ENCODE measurements at places on chromosomes 12 and 14. TPM values are rescaled to one million over a fixed set of nuclear protein-coding genes. Genes with fewer than 3 reads are reported as not detected.

- no peak overlapping the region for H3K4me3 ChIP-seq
- H3K27me3 ChIP-seq: no peaks in the 10 kb centered on the region
- DNase-seq: no peak
Measured at GRCh38 chr12:4169531-4169930, 104.0 kb upstream of the CCND2 start.

DNA sequence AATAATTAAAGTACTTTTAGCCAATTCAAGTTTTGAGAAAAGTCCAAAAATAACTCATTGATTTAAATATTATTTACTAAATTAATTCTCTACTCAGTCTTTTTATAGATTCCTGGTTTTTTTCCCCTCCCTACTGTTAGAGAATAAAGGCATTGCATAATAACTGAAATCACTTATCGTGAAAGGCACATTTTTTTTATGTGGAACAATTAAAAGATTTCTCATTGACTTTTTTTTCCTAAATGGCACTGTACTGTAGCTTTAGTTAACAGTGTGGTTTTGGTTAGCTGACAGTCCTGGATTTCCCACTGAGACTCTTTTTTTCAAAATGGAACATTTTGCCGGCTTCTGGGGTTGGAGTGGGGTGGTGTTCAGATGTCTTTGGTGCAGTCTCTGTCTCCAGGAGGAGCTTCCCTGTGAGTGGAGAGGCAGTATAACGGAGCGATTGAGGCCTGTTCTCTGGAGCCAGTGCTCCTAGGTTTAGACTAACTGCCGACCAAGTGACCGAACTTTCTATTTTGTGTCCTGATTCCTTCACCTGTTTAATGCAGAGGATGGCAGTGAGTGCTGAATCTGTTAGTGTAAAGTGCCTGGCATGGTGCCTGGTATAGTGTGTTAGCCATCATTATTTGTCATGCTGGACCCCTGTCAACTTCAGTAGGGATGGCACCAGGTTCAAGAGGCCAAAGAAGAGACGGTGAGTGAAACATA lies 117.7 kb downstream of the ADCK1 start:
- H3K27me3 ChIP-seq: no peaks in the 10 kb centered on the region
- no peak overlapping the region for H3K4me3 ChIP-seq
- H3K4me1 ChIP-seq: no peaks in the 10 kb centered on the region
- DNase-seq: no peak
- no peak overlapping the region for H3K27ac ChIP-seq
- no peaks in the 10 kb centered on the region for H3K36me3 ChIP-seq

The TMCC3 gene
- 2.1 TPM for total RNA-seq

The KRT73 gene
- total RNA-seq: not detected

- H3K36me3 ChIP-seq: no peaks in the 10 kb centered on the region
- H3K4me3 ChIP-seq: no peak overlapping the region
- H3K4me1 ChIP-seq: peaks cover 5% of the 10 kb centered on the region
Measured at GRCh38 chr14:104982548-104983230, 2.9 kb upstream of the CLBA1 start.

DNA sequence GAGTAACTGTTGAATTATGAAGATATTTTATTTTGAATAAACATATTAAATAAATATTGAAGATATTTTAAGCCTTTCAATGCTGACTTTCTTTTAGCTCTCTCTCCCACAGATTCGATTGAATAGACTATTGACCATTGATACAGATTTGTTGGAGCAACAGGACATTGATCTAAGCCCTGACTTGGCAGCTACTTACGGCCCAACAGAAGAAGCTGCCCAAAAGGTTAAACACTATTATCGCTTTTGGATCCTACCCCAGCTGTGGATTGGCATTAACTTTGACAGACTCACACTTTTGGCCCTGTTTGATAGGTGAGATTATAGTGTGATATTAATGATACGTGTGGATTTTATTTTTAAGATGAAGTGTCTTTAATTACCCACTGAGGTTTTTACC lies 105.6 kb downstream of the PCNX1 start:
- peaks cover 12% of the 10 kb centered on the region for H3K4me1 ChIP-seq
- no peak overlapping the region for H3K4me3 ChIP-seq
- DNase-seq: no peak
- no peaks in the 10 kb centered on the region for H3K27me3 ChIP-seq
- no peaks in the 10 kb centered on the region for H3K36me3 ChIP-seq
- no peak overlapping the region for H3K27ac ChIP-seq

DNA sequence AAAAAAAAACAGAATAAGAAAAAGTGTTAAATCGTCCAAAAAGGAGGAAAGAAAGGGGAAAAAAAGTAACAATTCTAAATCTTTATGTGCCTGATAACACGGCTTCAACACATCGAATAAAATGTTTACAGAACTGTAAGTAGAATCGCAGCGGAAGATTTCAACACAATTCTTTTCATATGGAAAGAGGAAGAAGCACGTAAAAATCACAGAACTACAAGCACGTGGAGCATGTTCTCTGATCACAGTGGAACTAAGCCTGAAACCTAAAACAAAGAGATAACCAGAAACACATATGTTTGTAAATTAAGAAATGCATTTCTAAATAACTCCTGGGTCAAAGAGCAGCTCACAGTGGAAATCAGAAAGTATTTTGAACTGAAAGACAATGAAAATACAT lies 8.7 kb downstream of the CLEC7A start:
- no peaks in the 10 kb centered on the region for H3K27me3 ChIP-seq
- no peaks in the 10 kb centered on the region for H3K36me3 ChIP-seq
- no peaks in the 10 kb centered on the region for H3K4me1 ChIP-seq
- H3K4me3 ChIP-seq: no peak overlapping the region
- peak overlapping the region; percentile 35 for H3K27ac ChIP-seq

The INSM2 gene
- not detected for total RNA-seq

GRCh38 chr12:105420659-105421240 lies 90.3 kb downstream of the C12orf75 start:
- H3K4me3 ChIP-seq: no peak overlapping the region
- no peaks in the 10 kb centered on the region for H3K27me3 ChIP-seq
- H3K36me3 ChIP-seq: no peaks in the 10 kb centered on the region
- H3K27ac ChIP-seq: no peak overlapping the region

- no peaks in the 10 kb centered on the region for H3K4me1 ChIP-seq
- no peaks in the 10 kb centered on the region for H3K36me3 ChIP-seq
- no peak for DNase-seq
- no peak overlapping the region for H3K4me3 ChIP-seq
- no peak overlapping the region for H3K27ac ChIP-seq
Measured at GRCh38 chr12:7096006-7096932, 4.0 kb upstream of the C1R start.

DNA sequence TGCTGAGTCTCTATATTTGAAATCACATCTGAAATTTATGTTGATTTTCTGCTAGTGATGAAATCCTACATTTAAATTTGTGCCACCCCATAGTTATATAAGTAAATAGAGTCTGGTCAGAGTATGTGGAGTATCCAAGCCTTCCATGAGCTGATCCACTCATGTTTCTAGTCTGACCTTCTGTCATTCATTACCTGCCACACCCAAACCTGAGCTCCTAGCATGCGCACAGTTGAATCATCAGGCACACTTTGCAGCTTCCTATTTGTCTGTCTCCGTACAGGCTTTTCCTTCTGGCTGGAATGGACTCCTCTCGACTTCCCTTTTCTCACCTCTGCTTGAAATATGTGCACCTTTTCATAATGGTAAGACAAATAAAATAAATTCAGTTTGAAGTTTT lies 45.3 kb upstream of the LRIG3 start:
- H3K4me3 ChIP-seq: no peak overlapping the region
- no peak overlapping the region for H3K27ac ChIP-seq
- no peaks in the 10 kb centered on the region for H3K36me3 ChIP-seq

DNA sequence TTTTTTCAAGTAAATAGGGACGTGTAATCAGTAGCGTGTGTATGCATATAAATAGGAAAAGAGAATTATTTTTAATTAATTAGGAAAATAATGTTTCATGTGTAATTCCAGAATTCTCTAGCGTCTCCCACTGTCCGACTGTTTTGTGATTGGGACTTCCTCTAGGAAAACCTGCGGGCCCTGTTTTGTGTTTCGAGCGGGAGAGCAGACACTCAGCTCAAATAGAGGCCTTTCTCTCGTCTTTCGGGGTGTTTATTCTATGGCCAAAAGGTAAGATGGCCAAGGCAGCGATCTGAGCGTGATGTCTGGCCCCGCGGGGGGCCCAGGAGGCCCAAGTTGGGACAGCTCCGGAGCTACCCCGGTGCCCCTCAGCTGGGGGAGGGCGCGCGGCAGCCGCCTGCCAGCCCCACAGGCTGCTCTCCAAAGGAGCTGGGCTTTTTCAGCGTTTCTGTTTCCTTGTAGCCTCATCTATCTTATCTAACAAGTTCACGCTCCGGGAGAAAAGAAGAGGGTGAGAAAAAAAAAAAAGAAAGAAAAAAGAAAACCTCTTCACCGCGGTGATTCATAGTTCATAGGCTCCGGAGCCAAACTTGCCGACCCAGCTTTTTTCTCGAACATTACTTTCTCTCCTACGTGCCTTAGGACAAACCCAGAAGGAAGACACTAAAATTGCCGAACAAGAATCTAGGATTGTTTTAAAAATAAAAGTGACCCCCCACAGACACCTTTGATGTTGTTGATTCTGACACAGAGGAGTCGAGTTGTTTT lies 7.5 kb upstream of the FOXG1 start:
- DNase-seq: no peak
- no peak overlapping the region for H3K4me3 ChIP-seq
- H3K36me3 ChIP-seq: no peaks in the 10 kb centered on the region
- no peaks in the 10 kb centered on the region for H3K4me1 ChIP-seq

The CMTM5 gene
- total RNA-seq: 0.32 TPM

GRCh38 chr12:76864791-76865400 lies 13.9 kb downstream of the CSRP2 start:
- H3K4me3 ChIP-seq: no peak overlapping the region
- no peak for DNase-seq
- no peaks in the 10 kb centered on the region for H3K36me3 ChIP-seq
- no peaks in the 10 kb centered on the region for H3K4me1 ChIP-seq
- no peak overlapping the region for H3K27ac ChIP-seq

GRCh38 chr14:52077256-52077979 lies 8.6 kb upstream of the NID2 start:
- H3K4me1 ChIP-seq: no peaks in the 10 kb centered on the region
- no peaks in the 10 kb centered on the region for H3K36me3 ChIP-seq
- H3K27me3 ChIP-seq: no peaks in the 10 kb centered on the region
- no peak overlapping the region for H3K27ac ChIP-seq
- DNase-seq: no peak

- no peaks in the 10 kb centered on the region for H3K36me3 ChIP-seq
- H3K4me3 ChIP-seq: no peak overlapping the region
- H3K27me3 ChIP-seq: no peaks in the 10 kb centered on the region
- DNase-seq: no peak
Measured at GRCh38 chr12:100699209-100699608, 95.4 kb upstream of the ANO4 start.

DNA sequence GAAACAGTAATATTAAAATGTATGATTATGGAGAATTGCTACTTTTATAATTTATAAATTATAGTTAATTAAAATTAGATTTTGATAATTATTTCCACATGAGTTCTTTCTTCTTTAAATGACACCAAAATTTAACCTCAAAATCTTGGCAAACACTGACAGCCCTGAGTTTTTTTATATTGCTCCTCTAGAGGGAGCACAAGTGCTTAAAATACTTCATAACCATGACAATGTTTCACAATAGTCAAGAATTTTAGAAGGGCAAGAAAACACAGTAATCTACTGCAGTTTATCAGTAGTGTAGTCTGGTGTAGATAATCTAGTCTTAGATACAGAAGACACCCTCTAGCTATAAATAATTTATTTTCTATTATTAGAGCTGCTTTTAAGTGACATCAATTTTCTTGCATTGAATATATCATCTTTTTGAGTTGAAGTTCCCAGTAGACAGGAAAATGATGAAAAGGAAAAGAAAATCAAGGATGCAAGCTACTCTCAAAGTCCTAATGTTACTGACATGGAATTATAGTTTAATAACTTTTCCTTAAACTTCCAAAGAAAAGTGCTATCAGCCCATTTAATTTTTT lies 14.3 kb upstream of the PTGER2 start:
- DNase-seq: no peak
- H3K36me3 ChIP-seq: no peaks in the 10 kb centered on the region
- no peaks in the 10 kb centered on the region for H3K27me3 ChIP-seq

The LTBR gene
- 235 TPM for total RNA-seq

DNA sequence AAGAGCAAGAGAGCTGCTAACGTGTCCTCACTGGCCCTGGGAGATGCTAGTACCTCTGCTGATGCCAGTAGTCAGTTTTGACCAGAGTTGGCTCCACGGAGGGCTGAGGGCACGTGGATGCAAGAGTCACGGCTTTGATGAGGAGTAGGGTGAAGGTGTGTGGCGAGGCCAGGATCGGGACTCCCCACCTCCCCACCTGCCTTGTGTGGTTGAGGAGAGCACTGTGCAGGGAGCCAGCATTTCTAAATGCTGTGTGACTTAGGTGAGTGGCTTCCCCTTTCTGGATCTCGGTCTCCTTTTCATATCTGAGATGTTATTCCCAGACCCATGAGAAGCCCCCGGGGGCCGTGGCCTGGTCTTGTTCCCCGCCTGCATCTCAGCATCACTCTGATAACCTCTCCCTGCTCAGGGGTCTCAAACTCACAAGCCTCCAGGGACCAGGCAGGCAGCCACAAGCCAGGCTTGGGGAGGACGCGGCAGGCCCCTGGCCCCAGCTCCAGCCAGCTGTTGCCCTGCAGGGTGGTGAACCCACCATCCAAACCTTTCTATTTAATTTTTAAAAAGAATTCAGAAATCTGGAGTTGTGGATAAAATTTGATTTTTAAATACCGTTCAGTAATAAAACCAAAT lies 32.1 kb downstream of the MVK start:
- H3K27me3 ChIP-seq: no peaks in the 10 kb centered on the region
- H3K36me3 ChIP-seq: no peaks in the 10 kb centered on the region
- H3K4me1 ChIP-seq: no peaks in the 10 kb centered on the region
- no peak overlapping the region for H3K27ac ChIP-seq
- H3K4me3 ChIP-seq: no peak overlapping the region

DNA sequence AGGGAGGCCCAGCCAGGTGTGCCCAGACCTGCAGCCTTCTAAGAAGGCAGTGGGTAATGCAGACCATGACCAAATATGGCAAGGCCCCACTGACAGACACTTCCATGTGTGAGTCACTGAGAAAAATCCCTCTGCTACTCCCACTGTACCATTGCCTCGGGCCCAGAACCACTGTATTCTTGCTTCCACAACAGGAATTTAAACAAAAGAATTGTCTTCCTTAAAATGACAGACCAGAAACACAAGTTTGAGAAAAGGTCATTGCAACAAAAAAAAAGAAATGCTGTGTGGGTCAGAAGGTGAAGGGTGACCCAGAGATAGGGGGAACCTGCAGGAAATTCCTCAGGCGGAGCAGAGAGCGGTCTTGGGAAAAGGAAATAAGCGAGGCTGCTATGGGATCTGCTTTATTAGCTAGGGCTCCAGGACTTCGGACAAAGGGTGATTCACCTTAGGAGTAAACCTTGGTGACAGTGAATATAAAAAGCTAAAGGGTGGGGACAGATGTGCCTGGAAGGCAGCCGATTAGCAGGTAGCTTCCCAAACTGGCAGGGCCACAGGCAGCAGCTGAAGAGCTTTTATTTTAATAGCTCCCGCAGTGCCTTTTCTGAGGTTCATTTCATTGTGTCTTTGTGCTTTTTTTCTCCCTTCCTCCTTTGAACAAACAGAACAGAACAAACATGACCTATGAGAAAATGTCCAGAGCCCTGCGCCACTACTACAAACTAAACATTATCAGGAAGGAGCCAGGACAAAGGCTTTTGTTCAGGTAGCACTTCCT lies 185.3 kb upstream of the BCL2L14 start:
- no peak for DNase-seq
- no peaks in the 10 kb centered on the region for H3K27me3 ChIP-seq
- H3K4me3 ChIP-seq: no peak overlapping the region
- H3K36me3 ChIP-seq: peaks cover 4% of the 10 kb centered on the region
- H3K4me1 ChIP-seq: no peaks in the 10 kb centered on the region

GRCh38 chr12:58225203-58225877 lies 284.0 kb downstream of the ATP23 start:
- no peaks in the 10 kb centered on the region for H3K27me3 ChIP-seq
- no peaks in the 10 kb centered on the region for H3K36me3 ChIP-seq
- H3K27ac ChIP-seq: no peak overlapping the region
- H3K4me1 ChIP-seq: no peaks in the 10 kb centered on the region
- DNase-seq: no peak
- H3K4me3 ChIP-seq: no peak overlapping the region

The FAM181A gene
- total RNA-seq: not detected

The INHBE gene
- 92.8 TPM for total RNA-seq

All from right lobe of liver (tissue), 6 donors.